ENCODE measurements at places on chromosomes 2 and 18.

DNA sequence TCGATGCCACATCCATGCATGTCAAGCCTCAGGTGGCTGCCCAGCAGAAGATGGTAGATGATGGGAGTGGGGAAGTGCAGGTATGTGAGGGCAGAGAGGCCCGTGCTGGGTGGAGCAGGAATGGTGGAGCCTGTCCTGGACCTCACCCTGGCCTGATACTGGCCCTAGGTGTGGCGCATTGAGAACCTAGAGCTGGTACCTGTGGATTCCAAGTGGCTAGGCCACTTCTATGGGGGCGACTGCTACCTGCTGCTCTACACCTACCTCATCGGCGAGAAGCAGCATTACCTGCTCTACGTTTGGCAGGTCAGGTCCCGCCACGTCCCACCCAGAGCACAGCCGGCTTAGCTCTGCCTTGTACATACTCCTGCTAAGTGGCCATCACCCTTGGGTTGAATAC is 13.0 kb downstream of the VIL1 start:
- DNase-seq = no peak

DNA sequence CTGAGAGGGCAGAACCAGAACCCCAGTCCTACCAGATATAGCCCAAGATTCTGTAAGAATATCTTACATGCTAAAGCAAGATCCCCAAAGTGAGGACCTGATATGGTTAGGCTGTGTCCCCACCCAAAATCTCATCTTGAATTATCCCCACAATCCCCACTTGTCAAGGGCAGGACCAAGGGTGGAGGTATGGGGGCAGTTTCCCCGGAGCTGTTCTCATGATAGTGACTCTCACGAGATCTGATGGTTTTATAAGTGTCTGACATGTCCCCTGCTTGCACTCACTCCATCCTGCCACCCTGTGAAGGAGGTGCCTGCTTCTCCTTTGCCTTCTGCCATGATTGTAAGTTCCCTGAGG is 19.9 kb downstream of the TTC32 start:
- DNase-seq = no peak

DNA sequence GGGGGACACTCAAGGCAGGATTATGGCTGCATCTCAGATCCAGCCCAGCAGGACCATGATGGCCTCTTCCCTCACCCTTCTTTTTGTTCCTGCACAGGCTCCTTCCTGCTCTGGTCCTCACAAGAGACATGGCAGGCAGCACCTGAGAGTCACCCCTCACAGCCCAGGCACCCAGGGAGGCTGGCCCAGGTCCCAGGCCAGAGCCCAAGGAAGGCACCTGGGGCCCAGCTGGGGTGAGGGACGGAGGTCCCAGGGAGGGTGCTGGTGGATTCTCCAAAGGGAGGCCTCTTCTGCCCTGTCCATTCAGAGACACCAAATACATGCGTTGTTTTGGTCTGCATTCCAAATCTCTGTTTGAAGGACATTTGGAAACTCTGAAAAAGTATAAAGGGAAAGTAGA is 285.4 kb upstream of the HS6ST1 start:
- peak; percentile 13 for DNase-seq

GRCh38 chr2:191386938-191387536 is 141.8 kb downstream of the MYO1B start:
- DNase-seq = no peak

GRCh38 chr2:128069769-128070168 is 21.2 kb upstream of the UGGT1 start:
- DNase-seq = no peak

- DNase-seq = no peak
Observed at GRCh38 chr2:174607989-174608865, 10.6 kb upstream of the WIPF1 start.

GRCh38 chr2:197090742-197091367 is 164.3 kb upstream of the PGAP1 start:
- DNase-seq = peak; percentile 38

GRCh38 chr2:215238485-215239098 is 73.3 kb upstream of the ATIC start:
- no peak for DNase-seq

- no peak for DNase-seq
Observed at GRCh38 chr2:235829726-235830125, 335.9 kb downstream of the AGAP1 start.

- no peak for DNase-seq
Observed at GRCh38 chr2:208146006-208146405, at the start of gene CRYGB. Gene CRYGB (minus strand): TSS chr2:208146158. CDS start chr2:208146120, 38 bp downstream.

DNA sequence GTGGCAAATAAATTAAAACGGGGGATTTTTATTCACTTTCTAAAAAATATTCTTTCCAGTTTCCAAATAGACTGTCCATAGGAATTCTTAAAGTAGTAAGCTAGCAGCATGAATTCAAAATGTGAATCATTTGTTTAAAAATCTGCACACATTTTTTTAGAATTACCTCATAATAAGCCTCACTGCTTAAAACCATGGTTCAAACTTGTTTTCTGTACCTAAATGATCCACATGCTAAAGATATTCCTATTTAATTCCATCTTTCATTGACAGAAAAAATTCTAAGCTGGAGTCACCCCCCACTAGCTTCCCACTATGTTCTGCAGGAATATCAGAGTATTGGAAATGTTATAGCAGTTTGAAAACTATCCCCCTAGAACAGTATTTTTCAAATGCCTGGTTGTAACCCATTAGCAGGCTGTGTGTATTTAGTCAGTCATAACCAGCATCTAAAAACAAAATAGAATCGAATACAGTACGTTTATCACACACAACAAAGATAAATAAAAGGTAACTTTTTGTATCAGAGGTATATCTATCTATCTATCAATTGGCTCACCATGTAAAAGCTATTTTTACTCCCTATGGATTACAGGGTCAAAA is 11.2 kb upstream of the IKZF2 start:
- DNase-seq = no peak

GRCh38 chr2:66729416-66730330 is 294.7 kb downstream of the MEIS1 start:
- DNase-seq = no peak

DNA sequence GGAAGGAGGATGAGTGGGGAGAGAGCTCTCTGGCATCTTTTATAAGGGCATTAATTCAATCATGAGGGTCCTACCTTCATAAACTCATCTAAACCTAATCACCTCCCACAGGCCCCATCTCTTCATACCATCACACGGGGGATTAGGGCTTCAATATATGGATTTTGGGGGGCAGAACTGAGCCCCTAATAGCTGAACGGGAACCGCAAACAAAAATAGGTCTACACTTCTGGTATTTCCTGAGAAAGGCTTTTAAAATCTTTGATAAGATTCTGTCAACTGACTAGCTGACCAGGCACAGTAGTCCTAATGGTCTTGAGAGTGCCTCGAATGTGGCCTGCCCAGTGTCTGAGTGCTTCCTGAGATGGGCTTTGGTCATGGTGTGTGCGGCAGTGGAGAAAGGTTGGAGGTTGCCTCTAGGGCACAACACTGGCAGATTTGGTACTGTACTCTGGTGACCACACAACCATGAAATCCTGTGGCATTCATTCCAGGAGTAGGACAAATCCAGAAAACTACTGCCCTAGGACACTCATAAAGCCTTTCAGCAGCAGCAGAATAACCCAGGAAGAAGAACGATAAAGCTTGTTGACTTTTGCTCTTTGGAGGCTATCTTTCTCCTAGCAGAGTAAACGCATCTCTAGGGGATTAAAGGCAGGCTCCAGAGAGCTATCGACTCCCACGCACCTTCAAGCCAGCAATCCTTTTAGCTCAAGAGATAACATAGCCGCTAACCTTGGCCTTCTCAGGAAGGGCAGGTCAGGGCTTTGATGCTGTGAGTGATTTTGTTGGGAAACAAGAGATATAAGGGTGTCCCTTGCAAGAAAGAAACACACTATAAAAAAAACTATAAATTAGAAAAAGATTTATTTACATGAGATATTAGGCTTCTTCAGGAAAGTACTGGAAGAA is 12.3 kb upstream of the APOB start:
- DNase-seq = no peak

DNA sequence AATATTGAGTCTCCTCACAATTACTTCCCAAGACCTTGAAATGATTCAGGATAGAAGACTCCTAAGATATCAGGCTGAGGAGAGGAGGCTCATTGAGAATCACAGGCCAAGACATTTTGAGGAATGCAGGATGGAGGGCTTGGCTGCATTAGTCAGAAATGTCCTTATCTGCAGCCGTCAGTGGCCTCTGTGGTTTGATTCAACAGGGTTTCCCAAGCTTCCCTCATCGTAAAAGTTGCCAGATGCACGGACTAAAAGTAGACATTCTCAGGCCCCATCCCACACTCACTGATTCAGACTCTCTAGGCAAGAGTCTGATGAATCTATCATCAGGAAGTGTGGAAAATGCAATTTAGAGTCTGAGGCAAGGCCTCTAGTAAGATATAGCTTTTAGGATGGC is 34.0 kb upstream of the TMEM178A start:
- no peak for DNase-seq

- no peak for DNase-seq
Observed at GRCh38 chr2:41943159-41943558, 104.7 kb upstream of the PKDCC start.

DNA sequence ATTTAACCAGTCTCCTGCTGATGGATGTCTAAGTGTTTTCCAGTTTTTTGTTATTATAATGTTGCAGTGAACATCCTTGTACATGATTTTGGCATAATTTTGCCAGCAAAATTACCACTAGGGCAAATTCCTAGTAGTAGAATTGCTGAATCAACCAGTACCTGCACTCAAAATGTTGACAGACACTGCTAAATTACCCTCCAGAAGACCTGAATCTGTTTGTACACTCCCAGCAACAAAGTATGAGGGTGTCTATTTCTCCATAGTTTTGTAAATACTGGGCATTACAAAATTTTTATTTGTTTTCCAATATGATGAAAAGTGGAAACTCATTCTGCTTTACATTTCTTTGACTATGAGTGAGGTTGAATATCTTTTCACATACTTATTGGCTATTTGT is 11.2 kb upstream of the MAT2A start:
- no peak for DNase-seq

DNA sequence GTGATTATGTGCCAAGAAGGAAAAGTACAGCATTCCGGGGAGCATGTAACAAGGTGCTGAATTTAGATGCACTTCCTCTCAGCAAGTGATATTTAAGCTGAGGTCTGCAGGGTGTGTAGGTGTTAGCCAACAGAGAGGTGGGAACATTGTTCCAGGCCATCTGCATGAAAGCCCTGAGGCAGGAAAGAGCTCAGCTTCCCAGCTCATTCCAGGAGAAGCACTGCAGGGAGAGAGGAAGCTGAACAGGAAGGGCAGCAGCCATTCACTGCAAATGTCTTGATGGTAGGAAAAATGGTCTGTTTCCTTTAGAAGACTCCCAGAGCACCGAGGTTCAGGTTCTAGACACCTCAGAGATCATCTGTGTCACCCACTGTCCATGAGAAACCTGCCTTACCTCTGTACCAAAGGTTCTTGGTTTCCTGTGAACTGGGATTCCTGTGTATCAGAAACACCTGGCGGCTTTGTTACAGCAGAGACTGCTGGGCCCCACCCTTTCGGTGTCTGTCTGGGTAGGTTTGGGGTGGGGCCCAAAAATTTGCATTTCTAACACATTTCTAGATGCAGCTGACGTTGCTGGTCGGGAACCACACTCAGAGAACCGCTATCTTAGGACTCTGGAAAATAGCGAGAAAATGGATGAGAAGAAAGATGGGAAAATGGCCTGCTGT is 84.0 kb downstream of the RTN4 start:
- no peak for DNase-seq

- DNase-seq = no peak
Observed at GRCh38 chr2:204483608-204484081, 61.6 kb upstream of the PARD3B start.

- no peak for DNase-seq
Observed at GRCh38 chr2:31202833-31203232, 14.5 kb downstream of the CAPN14 start.

- DNase-seq = no peak
Observed at GRCh38 chr18:25459814-25460213, 107.8 kb upstream of the ZNF521 start.

- DNase-seq = peak; percentile 32
Observed at GRCh38 chr2:216023055-216023648, 9.8 kb upstream of the MREG start.

- no peak for DNase-seq
Observed at GRCh38 chr2:239212121-239212928, 188.5 kb downstream of the HDAC4 start.
